ENCODE measurements at places on chromosomes 5 and 9. TPM values are rescaled to one million over a fixed set of nuclear protein-coding genes. Genes with fewer than 3 reads are reported as not detected.

The LMBRD2 gene
- 18.1 TPM for total RNA-seq

GRCh38 chr9:38371495-38371894 is 21.0 kb upstream of the ALDH1B1 start:
- H3K36me3 ChIP-seq = no peaks in the 10 kb centered on the region
- DNase-seq = peak; percentile 79
- H3K27me3 ChIP-seq = no peaks in the 10 kb centered on the region
- H3K4me3 ChIP-seq = no peak overlapping the region
- no peak overlapping the region for H3K27ac ChIP-seq

DNA sequence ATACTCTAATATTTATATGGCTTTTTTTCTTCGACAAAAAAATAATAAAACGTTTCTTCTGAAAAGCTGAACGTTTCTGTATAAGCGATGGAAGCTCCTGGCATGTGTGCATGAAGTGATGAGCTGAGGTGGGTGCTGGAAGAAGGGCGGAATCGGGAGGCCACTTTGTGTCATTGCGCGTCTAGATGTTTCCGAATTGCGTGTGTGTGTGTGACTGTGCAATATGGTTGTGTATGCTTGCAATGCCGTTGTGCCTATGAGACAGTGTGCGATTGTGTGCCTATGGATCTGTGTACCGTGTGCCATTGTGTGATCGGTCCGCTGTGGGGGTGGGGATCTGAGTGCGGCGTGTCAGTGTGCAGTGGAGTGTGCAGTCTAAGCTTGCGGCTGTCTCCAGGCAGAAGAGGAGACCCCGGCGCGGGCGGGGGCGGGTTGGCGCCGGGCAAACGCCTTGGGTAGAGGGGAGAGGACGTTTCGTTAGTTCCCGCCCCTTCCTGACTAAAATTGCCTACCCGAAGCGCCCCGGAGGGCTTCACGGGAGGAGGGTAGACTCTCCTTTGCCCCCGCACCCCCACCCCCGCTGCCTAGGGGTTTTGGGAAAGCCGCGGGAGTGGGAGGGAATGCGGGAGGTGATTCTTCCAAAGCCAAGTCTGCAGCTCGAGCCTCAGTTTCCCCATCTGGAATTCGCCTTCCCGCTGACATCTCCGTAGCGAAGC is 24.2 kb downstream of the PCDHGC5 start:
- DNase-seq = peak; percentile 55
- peaks cover 27% of the 10 kb centered on the region for H3K4me1 ChIP-seq
- no peaks in the 10 kb centered on the region for H3K27me3 ChIP-seq
- H3K4me3 ChIP-seq = peak overlapping the region; percentile 47
- H3K36me3 ChIP-seq = peaks cover 9% of the 10 kb centered on the region
- peak overlapping the region; percentile 91 for H3K27ac ChIP-seq

The GPRIN1 gene
- 0.75 TPM for total RNA-seq

The FBP2 gene
- total RNA-seq = not detected

GRCh38 chr5:149062371-149063016 is 368 bp downstream of the SH3TC2 start:
- DNase-seq = no peak
- H3K27ac ChIP-seq = peak overlapping the region; percentile 57

All from thyroid gland (tissue), 4 donors.